ENCODE measurements at places on chromosomes 5 and 9.

DNA sequence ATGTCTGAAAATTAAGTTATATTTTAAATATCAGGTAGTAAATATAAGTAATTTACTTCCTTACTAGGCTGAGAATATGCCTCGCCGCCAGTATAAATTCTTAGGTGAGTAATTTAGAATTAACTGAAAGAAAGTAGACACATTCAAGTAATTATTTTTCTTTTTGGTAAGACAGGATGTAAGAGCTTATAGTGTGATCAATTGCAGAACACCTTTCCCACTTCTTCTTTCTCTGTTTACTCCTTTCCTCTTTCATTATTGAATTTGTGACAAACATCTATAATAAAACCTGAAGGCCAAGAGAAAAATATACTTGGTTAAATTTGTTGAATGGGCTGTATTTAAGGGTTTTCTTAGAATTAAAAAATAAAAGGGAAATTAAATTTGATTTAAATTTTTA is 195.1 kb upstream of the CDKN2B start:
- no peak for DNase-seq

DNA sequence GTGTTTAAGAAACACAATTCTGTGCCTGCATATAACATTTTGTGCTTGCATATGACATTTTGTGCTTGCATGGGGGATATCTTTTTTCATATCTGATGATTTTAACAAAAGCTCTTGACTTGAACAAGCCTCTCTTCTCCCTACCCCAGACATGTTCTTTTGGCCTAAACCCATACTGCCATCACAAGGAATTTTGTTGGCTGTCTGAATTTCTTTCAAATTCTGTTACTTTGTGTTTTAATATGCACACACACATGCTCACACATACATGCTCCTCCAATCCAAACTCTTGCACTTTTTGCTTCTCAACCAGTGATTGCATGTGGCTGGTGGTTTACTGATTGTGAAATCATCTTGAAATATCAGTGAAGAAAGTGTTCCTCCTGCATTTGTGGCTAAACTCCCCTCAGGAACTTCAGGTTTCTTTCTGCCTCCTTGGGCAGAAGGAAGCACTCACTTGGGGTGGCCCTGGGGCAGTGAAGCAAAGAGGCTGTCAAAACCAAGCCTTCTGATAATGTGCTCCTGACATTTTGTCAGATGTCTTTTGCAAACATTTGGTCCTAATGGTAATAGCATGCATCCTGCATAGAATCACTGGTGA is 377.2 kb upstream of the KLF4 start:
- DNase-seq: no peak

DNA sequence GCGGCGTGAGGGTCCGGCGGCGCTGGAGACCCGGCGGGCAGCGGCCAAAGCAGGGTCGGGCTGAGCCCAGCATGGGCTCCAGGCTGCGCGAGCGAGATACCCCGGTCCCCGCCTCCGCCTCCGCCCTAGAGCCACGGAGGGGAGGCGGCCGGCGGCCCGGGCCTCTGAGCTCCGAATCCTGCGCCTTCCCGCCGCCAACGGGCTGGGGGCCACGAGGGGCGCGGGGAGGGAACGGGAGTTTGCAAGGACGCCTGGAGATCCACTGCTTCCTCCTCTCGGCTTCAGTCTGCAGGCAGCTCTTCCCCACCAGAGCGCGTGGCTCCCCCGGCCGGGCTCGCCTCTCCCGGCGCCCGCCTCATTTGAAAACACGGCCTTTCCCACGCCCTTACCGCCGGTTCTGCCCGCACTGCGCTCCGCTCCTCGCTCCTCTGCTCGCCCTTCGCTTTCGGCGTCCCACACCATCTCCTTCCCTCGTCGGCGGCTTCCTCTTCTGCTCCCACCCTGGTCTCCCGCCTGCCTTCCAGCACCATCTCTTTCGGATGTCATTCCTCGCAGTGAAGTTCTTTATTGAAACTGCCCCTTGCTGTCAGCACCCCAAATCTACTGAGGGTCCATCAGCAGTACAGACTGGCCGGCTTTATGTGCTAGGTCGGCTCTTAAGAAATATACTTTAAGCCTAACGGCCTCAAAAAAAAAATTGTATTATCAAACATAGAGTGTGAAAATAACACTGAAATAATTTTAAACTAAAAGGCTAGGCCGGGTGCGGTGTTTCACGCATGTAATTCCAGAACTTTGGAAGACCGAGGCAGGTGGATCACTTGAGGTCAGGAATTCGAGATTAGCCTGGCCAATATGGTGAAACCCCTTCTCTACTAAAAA is 105.0 kb upstream of the FAM120A start:
- no peak for DNase-seq

GRCh38 chr9:76634356-76635054 is 129.7 kb upstream of the PCA3 start:
- no peak for DNase-seq

GRCh38 chr9:69207503-69207902 is 33.4 kb downstream of the TJP2 start:
- no peak for DNase-seq

- no peak for DNase-seq
These were observed 1.7 kb downstream of the EPB41L4B start for GRCh38 chr9:109319017-109319625.

DNA sequence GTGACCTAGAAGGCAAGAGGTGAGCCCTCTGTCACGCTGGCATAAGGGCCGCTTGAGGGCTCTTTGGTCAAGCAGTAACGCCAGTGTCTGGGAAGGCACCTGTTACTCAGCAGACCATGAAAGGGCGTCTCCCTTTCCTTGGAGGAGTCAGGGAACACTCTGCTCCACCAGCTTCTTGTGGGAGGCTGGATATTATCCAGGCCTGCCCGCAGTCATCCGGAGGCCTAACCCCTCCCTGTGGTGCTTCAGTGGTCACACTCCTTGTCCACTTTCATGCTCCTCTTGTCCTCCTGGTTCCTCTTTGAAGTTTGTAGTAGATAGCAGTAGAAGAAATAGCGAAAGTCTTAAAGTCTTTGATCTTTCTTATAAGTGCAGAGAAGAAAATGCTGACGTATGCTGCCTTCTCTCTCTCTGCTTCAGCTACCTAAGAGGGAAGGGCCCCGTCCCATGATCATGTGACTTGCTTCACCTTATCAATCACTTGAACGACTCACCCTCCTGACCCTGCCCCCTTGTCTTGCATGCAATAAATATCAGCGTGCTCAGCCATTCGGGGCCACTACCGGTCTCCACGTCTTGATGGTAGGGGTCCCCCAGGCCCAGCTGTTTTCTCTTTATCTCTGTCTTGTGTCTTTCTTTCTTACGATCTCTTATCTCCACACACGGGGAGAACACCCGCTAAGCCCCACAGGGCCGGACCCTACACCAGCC is 16.7 kb upstream of the SCGB3A1 start:
- no peak for DNase-seq

GRCh38 chr5:180070756-180071530 is 616 bp downstream of the RNF130 start:
- no peak for DNase-seq

DNA sequence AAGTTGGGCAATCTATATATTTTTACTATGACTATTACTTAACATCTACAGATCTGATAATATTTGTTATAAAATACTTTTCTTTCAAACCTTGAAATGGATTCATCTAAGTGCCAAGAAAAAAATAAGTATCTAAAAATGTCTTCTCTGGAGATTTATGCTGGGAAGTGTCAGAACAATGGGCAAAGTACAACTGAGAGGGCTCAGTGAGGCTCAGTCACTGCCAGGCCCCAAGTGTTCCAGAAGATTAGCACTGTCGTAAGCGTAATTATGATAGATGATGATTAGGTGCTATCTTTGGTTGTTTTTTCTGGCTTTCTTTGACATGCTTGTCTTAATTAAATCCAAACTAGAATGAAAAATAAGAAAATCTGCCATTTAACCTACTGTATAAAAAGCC is 72.2 kb upstream of the ADAMTS19 start:
- no peak for DNase-seq

GRCh38 chr9:447230-448025 is 232.8 kb downstream of the DOCK8 start:
- peak; percentile 50 for DNase-seq

DNA sequence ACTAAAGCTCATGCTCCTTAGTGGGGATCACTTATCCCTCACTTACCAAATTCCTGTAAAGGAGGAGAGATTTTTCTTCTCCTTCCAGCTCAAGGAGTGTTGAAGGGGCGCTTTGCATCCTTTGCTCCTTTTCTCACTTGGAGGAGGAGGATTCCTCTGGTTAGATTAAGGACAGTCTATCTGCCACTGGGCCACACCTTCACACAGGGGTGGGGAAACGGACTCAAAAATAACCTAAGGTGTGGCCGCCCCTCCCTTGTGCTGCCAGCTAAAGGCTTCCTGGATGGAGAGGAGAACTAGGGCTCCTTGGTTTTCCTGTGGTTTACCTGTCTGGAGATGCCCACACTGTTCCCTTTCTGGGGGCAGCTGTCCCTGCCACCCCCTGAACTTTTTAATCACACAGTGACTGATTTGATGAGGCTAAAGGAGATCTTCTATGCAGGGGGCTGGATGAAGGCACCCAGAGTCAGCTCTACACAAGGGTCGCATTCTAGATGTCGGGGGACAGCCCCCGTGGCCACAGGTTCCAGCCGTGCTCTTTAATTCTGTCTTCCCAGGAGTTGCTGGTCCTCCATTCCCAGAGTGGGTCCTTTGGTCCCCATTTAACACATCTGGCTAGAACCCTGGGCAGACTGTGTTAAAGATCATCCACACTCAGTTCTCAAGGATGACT is 14.4 kb downstream of the GLRX start:
- DNase-seq: no peak

- DNase-seq: no peak
These were observed 800.6 kb downstream of the KCTD16 start for GRCh38 chr5:144971108-144971850.

DNA sequence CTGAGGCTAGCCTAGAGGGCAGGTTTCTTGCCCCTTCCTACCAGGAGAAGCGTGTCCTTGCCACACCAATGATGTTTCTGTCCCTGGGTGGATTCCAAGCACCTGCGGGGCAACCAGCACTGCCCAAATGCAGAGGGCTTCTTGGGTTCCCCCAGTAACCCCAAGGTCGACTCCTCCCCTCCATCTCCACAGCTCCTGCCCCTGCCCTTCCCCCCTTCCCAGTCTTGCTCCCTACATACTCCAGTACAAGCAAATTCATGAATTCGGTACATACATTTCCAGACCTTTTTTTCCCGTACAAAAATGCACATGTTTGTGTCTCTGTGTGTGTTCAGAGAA is 12.8 kb upstream of the JADE2 start:
- DNase-seq: no peak

- DNase-seq: no peak
These were observed 42.2 kb downstream of the PTTG1 start for GRCh38 chr5:160463740-160464465.

All from T-helper 22 cell (primary cell).